ENCODE measurements at places on chromosomes 6 and 20.

DNA sequence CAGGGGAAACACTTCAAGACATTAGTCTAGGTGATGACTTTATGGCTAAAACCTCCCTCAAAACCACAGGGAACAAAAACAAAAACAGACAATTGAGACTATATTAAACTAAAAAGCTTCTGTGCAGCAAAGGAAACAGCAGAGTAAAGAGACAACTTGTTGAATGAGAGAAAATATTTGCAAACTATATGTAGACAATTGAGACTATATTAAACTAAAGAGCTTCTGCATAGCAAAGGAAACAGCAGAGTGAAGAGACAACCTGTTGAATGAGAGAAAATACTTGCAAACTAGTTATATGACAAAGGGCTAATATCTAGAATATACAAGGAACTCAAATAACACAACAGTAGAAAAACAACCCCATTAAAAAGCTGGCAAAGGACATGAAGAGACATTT is 136.4 kb downstream of the IBTK start:
- DNase-seq = no peak

DNA sequence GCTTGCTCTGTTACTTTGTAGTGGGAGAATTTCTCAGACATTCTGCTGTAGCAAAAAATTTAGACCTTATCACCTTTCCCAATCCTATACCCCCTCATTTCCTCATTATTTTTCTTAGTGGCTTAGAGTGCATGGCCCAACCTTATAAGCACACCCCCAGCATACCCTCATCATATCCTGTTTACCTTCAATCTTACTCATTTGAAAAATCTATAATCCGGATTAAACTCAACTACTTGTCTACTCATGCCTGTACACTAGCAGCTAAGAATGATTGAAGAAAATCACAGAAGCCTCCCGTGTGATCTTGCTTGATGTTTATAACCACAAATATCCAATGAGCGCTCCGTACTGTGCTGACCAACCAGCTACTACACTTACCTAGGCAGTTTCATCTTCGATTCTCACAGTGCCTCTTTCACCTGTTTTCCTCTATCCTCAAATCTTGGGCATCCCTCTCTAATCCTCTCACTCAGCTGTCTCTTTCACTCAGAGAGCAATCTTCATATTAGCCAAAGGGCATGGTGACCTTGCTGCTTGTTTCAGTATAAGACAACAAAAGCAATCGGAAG is 36.6 kb downstream of the AIG1 start:
- DNase-seq = no peak

- no peak for DNase-seq
Observed at GRCh38 chr6:47165918-47166317, 123.8 kb upstream of the ADGRF1 start.

- DNase-seq = no peak
Observed at GRCh38 chr6:166024252-166024651, 143.4 kb downstream of the TBXT start.

DNA sequence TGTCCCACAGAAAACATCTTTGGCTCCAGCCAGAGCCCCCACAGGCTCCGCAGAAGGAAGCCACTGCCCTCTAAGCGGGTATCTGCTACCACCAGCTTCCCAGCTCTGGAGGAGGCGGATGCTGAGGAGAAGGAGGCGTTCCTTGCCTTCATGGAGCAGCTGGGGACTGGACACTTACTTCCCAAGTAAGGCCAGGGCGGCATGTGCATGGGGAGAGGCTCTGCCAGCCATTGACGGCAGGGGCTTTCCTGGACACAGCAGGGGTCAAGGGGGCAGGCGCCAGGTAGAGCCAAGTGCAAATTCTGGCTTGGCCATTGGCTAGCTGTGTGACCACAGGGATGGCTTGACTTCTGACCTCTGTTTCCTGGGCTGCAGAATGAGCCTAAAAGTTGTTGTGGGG is 17.8 kb downstream of the RAB44 start:
- DNase-seq = no peak
